ENCODE measurements at places on chromosomes 11 and 22.

- DNase-seq, result no peak
These were observed 185.4 kb upstream of the B3GAT1 start for GRCh38 chr11:134597452-134597851.

DNA sequence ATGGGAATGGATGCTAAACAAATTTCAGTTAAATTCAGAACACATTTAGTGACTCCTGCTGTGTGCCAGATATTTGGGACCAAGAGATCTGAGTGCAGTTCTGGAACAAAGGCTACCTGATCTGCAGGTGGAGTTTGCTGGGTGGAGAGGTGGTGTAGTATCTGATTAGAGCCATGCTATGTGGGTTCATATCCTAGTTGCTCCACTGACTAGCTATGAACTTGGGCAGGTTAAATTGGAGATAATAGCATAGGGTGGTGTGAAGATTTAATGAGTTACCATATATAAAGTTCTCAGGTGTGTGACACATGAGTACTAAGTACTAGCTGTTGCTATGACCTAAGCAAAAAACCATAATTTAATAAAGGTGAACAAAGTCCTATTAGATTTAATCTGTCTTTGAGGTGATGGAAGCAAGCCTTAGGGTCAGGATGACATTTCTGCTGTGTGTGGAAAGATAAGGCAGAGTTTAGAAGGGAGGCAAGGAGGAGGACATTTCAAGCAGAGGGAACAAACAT is 2.1 kb downstream of the ENDOD1 start:
- DNase-seq, result no peak

GRCh38 chr11:112113539-112114457 is 27.1 kb downstream of the SDHD start:
- DNase-seq, result peak; percentile 8

DNA sequence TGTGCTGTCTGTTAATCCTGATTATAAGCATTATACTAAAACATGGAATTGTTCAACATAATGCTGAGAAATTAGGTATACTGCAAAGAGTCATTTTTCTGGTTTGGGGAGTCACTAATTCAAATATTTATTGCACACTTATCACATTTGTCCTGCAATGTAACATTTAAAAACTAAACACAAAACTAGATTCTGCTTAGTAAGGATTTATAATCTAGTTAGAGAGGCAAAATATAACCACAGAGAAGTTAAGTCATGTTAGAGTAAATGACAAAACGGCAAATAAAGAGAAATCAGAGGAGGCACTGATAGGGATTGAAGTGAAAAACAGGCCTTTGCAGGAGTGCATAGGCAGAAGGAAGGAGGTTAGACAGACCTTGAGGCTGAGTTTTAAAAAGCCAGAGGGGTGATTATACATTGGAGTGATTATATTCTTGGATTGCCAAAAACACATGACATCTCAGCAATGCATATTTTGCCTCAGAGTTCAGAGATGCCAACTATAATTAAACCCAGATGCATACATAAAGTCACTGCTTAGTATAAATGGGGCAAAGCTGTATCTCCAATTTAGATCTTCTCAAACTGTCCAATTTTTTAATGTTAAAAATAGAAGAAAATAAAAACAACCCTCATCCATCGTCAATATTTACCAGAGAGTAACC is 49.7 kb downstream of the CCDC34 start:
- DNase-seq, result no peak

- DNase-seq, result no peak
These were observed 17.9 kb upstream of the ADA2 start for GRCh38 chr22:17237038-17237668.

DNA sequence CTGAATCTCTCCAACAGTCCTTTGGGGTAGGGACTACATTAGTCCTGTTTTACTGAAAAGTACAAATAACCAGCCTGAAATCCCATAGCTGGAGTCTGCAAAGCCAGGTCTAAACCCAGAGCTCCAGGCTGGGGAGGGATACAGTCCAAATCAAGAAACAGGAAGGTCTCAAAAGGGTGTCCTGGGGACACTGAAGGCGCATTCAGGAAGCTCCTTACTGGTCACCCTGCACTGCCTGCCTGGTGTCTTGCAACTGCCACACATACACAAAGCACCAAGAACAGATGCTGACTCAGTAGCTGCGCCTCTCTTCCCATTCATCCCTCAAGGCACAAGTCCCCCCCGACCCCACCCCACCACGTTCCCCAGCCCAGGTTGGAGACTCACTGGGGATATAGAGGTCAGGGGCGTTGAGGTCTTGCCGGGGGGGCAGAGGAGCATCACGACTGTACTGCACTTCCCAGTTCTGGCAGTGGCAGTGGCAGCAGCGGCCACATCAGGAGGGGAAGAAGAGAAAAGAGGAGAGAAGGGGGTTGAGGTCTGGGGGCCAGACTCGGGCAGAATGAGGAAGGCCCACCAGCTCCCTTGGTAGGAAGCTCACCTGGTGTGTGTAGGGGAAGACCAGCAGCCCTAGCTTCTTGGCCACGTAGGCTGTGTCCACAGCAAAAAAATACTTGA is 1.6 kb downstream of the YIF1A start:
- DNase-seq, result no peak

DNA sequence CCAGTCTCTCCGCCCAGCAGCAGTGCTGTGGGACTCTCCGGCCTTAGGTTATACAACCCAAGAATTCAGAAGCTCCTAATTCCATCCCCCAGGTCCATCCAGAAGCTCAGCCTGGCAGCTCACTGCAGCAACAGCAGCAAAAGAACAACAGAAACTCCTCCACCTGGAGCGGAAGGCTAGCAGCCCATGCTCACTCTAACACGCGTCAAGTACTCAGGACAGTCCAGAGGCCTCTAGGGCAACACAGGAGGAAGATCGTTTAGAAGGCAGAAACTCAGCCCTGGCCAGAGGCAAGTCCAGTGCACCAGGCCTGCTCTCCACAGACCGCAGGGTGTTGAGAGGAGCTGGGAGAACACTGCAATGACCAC is 17.1 kb downstream of the PLA2G6 start:
- DNase-seq, result no peak

DNA sequence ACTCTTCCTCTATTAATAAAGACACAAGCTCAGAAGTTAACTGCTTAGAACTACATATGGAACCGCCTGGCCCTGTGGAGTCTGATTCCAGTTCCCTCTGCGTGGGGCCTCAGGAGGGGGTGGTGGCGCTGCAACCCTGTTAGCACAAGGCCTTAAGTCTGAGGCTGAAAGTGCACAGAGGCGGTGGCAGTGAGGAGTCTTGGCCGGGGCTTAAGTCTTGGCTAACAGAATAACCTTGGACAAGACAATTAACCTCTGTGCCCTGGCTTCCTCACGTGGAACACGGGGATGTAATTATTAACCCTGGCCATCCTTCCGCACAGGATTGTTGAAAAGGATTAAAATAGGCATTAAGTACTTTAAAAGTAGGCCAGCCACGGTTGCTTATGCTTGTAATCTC is 191.5 kb downstream of the CEP164 start:
- DNase-seq, result no peak

DNA sequence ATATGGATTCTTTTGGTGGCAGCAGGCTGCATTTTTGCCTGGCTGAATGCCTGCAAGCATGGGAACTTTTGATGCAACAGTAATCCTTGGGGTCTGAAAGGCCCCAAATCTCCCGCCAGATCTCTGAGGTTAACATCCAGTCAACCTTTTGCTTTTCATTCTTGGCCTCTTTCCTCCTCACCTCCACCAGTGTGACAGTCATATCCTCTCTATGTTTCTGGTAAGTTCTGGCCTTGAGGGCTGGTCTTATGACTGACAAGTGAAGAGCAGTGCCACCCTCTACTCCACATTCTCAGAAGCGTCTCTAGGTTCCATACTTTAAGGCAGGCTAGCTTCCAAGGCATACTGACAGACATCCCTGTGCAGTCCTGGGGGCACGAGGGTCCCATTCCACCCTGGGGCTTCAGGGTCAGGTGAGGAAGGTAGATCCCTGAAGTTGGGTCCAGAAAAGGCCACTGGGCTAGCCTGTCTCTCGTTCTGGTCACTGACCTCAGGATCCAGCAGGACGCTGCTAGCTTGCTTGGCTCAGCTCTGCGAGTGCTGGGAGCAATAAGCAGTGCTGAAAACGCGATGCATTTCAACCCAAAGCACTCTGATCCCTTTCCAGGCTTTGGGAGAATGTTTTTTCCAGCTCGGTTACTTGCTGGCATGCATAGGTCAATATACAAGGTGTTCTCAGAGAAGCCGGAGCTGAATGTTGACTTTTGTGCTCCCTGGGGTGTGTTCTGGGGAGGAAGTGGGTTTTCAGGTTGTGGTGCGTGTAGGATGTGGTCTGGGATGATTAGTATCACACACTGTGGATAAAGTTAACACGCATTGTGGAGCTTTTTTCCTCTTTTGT is 75.2 kb downstream of the PTPRJ start:
- DNase-seq, result no peak

DNA sequence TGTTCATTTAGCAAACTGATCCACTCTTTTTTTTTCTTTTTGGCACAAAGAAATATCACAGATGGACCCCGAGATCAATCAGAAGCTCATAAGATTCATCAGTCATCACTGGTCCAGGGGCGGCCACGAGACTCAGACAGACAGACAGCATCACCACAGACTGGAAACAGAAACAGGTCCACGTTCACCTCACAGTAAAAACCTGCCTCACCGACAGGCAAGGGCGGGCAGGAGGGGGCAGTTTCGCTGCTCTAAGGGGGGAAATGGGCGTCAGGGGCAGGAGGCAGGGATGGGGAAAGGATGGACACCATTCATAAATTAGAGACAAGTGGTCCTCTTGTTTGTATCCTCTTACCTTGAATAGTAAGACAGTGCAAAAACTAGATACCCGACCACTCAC is 16.5 kb downstream of the CHST1 start:
- DNase-seq, result no peak

- no peak for DNase-seq
These were observed 105.8 kb downstream of the GAB2 start for GRCh38 chr11:78311702-78312371.

- no peak for DNase-seq
These were observed 274.3 kb upstream of the C11orf87 start for GRCh38 chr11:109147726-109148125.

DNA sequence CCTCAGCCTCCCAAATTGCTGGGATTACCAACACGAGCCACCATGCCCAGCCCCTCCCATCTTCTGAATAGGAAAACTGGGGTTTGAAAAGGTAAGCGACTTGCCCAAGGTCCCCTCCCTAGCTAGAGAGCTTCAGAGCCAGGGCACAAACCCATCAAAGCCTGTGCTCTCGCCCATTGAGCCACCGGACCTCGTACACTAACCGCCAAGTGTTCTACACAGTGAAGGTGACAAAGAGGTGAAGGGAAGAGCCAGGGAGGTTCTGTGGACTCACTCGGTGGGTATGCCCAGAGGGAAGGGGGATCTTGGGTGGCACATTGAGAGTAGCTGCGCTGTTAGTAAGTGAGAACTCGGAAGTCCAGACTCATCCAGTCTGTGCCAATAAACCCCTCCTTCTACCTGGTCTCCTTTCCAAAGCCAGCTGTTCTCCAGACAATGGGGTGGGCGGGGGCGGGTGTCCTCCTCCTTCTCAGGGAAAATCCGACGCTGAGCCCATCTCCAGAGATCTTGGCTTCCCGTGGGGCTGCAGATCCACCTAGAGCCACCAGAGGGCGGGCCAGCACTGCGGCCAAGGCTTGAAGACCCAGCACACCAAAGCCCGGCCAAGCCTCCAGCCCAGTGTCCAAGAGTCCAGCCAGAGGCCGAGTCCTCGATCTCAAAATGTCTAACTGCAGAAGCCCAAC is 3.2 kb upstream of the RTN4RL2 start:
- DNase-seq, result no peak

DNA sequence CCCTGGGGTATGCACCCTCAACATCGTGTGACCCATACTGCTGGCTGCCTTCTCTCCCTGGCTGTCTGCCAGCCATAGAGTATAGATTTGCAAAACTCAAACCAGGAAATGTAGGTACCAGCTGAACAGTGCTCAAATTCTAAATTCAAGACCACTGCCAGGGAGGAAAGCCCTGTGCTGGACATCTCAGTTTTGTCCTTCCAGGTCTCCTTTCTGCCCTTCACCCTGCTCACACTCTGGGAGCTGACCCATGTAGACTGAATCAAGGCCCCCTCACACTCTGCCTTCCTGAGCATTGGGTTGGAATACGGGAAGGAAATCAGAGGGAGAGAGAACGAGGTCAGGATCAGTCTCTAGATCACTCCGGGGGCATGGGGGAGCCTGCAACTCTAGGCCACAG is 12.4 kb upstream of the DRD2 start:
- no peak for DNase-seq

GRCh38 chr11:11450744-11451362 is 97.8 kb upstream of the CSNK2A3 start:
- DNase-seq, result no peak
